ENCODE measurements at places on chromosomes 16 and 17.

DNA sequence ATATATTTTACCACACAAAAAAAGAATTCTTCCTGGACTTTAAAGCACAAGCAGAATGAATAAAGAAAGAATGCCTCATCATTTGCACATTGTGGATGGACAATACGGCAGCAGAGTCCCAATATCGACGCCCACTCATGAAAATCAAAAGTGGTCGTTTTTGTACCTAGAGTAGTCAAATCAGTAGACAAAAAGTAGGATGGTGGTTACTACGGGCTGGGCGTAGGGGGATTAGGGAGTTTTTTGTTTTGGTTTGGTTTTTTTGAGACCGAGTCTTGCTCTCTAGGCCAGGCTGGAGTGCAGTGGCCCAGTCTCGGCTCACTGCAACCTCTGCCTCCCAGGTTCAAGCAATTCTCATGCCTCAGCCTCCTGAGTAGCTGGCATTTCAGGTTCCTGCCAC lies 8.6 kb upstream of the CENPV start:
- no peak for DNase-seq

DNA sequence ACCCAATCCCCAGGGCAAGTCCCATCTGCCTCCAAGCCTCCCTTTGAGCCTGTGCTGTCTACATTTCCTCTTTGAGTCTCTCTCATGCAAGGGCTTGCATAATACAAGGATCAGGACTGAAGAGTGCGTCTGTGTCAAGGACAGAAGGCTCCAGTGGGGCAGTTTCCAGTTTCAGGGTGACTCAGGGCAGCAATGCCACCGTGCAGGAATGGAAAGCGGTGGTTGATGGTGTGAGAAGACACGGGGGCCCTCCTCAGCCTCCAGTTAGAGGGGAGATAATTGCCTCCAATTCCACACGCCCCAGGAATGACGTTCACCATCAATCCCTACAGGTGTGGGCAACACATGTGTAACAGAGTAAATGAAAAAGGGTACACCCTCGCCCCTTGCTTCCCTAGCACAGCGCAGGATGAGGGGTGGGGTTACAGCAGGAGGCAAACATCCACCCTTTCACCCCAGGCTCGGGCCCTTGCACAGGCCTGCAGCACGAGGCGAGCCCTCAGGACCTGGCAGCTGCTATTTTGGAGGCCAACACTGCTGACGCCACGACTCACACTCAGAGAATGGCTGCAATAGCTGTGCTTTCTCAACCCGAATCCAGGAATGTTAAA lies 24.8 kb upstream of the SLC25A19 start:
- DNase-seq: no peak

GRCh38 chr17:6496640-6497441 lies 52.6 kb downstream of the PIMREG start:
- no peak for DNase-seq

DNA sequence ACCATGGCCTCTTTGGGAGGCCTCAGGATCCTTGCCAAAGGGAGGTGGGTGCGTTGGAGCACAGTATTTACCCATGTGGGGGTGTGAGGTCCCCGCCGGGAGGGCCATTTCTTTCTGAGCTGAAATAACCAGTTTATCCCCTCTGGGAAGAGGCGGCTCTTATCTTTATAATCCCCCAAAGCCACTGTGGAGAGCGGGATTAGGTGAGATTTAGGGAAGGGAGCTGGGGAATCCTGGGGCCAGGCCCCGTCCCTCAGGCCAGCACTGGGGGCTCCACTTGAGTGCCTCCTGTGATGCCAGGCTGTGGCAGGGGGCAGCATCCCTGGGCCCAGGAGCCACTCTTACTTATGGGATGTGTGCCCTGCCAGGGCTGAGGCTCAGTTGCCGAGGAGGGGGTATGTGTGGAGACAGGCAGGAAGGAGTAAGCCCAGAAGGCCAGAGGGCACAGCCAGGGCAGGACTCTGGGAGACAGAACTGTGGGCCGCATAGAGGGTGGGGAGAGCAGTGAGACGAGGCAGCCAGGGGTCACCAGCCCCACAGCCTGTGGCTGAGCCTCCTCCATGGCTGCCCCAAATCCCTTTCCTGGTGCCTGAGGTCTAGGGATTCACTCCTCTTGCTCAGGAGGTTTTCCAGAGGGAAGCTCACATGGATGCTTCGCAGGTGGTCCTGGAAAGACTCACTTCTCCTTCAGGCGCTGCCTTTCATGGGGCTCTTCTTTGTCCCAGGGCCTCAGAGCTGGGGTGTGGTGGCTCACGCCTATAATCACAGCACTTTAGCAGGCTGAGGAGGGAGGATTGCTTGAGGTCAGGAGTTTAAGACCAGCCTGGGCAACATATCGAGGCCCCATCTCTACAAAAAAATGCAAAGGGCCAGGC lies 25.0 kb downstream of the TMEM94 start:
- DNase-seq: no peak

DNA sequence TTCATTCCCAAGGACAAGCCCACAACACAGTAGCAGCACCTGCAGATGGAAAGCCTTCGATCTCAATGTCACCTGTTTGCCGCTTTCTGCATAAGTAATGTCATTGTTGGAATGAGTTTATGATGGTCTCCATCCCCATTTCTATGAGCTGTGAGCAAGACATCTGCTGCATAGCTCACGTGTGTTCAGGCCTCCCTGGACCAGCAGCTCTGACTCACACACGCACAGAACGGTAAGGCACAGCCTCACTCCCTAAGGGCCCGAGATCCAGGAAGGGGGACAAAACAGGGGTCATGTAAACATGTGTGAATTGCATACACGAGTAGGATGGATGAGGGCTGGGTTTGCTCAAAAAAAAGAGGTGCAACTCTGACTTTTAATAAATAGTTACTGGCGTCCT lies 223.1 kb downstream of the SOX9 start:
- DNase-seq: no peak

- DNase-seq: no peak
Observed at GRCh38 chr17:46732754-46733398, 85.6 kb downstream of the WNT3 start.

DNA sequence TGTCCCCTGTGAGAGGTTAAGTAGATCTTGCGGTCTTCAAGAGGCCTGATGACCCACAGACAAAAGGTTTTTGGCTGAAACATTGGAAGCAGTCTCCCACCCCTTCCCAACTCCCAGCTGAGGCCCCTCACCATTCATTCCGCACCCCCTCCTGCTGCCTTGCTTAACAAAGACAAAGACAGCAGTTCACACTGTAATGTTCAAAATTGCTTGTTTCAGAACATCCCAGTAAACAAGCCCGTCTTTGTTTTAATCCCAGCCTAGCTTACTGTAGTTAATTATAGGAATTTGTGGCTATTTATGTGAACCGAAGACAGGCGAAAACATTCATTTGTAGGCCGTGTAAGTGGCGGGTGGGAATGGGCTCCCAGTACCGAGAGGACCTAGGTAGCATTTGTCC lies 55.7 kb downstream of the IRX5 start:
- DNase-seq: no peak

GRCh38 chr17:41917192-41917591 lies 1.6 kb downstream of the ACLY start:
- no peak for DNase-seq

DNA sequence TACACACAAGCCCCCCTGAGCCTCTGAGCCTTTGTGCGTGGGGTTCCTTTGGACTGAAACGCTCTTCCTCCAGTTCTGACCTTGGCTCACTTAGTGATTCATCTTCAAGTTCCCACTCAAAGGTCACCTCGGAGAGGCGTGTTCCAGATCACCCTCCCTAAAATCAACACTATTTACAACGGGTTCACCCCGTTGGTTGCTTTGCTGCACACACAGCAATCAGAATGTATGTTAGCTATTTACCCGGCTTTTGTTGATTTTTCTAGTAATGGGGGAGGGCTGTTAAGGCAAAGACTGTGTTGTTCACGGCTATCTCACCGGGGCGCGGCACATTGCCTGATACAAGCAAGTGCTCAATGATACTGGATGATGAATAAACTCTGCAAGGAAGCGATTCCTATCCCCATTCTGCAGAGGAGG lies 977 bp downstream of the NAGPA start:
- no peak for DNase-seq

- DNase-seq: peak; percentile 11
Observed at GRCh38 chr17:76384222-76384986, at the start of gene SPHK1. Gene SPHK1, plus strand, starts transcription at chr17:76384609. Its CDS starts 1,036 bp downstream, at chr17:76385645.

- DNase-seq: no peak
Observed at GRCh38 chr17:29959658-29960337, 18.4 kb downstream of the EFCAB5 start.

- no peak for DNase-seq
Observed at GRCh38 chr16:85466304-85466700, 146.8 kb upstream of the GSE1 start.

- no peak for DNase-seq
Observed at GRCh38 chr16:31371619-31372484, 16.9 kb downstream of the ITGAX start.

DNA sequence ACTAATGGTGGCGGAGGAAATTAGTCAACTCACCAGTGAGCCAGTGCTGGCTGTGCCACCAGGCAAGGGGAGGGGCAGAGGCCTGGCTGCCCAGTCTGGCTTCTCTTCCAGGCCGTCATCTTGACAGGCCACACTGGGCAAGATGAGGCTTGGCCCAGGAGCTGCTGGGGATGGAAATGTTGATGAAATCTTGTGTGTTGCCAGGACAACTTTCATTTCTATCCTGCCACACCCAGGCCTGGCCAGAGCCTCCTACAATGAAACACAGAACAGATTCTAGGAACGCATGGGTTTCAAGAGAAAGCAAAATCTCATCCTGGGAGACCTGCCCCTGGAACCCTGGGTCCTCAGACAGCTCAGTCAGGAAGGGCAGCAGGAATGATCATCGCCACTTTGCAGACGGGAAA lies 9.3 kb downstream of the HEXIM2 start:
- DNase-seq: no peak

DNA sequence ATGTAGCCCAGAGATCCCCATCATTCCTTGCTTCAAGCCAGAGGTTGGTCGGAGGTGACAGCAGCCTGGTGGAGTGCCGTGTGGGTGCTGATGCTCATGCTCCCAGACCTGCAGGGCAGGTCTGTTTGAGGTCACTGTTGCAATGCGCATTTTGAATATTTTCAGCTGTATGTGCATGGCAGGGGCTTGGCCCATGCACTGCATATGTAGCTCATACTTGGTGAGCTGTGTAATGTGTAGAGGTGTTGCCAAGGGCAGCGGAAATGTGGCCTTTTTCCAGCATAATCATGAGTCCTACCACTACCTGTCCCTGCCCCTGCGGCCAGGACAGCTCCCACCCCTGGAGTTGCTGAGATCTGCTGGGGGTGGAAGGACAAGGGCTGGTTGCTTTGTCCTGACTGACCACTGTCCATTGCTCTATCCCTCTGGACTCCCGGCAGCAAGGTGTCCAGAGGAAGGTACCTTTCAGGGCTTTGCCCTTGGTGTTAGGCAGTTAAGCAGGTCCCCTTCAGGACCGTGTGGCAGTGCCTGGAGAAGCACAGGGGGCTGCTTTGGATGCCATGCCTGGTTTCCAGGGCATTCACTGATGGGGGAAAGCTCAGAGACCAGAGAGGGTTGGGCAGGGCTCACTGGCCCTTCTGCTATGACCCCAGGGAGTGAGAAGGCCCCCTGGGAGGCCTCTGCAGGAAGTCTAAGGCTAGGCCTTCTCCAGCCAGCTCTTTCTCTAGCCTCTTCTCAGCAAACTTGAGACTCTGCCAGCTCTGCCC lies 215.2 kb downstream of the NTN1 start:
- DNase-seq: no peak

DNA sequence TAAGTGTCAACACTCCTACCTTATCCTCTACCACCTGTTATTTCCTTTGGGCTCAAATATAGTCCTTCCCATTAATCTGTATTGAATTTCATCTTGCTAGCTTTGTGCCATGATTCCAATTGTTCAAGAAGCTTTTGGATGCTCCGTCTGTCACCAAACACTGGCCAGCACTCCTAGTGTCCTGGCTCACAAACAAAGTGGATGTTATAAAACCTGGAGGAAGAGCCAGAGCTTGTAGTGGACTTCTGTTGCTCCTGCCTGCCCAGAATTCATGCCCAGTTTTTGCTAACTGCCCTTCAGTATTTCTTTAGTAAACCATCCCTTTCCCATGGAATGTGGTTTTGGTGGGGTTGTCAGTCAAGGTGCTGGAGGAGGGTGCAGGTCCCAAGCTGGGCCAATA lies 77.2 kb upstream of the HS3ST2 start:
- DNase-seq: no peak

DNA sequence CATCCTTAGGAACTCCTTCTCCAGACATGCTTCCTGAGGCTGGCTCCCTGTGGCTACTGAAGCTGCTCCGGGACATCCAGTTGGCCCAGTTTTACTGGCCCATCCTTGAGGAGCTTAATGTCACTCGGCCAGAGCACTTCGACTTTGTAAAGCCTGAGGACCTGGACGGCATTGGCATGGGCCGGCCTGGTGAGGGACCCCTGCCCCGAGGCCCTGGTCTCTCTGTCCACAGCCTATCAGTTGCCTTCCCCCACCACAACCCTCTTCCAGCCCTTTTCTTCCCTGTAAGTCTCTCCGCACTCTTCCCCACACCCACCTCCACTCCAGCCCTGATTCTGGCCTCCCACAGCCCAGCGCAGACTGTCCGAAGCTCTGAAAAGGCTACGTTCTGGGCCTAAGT lies 2.0 kb downstream of the TNK1 start:
- no peak for DNase-seq

DNA sequence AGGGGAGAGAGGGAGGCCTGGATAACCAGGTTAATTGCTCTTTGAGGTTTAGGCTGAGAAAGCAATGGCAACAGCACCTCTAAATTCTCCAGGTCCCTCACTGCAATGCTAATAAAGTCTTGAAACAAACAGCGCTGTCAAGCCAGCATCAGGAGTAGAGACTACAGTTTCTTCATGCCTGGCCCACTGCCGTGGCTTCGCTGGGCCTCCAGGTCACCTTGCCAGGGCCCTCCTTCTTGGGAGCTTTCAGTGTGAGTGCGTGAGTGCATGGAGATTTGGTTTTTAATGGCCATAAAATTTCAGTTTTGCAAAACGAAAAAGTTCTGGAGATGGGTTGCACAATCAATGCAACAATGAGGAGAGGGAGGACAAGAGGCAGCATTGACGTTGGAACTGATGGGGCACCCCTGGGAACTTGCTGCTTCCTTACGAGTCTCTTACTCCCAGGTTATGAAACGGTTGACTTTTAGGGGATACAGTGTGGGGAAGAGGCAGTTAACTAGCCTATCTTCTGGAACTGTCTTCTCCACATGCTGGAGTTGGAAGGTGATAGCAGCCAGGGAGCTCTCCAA lies 229.4 kb downstream of the XYLT1 start:
- DNase-seq: no peak

DNA sequence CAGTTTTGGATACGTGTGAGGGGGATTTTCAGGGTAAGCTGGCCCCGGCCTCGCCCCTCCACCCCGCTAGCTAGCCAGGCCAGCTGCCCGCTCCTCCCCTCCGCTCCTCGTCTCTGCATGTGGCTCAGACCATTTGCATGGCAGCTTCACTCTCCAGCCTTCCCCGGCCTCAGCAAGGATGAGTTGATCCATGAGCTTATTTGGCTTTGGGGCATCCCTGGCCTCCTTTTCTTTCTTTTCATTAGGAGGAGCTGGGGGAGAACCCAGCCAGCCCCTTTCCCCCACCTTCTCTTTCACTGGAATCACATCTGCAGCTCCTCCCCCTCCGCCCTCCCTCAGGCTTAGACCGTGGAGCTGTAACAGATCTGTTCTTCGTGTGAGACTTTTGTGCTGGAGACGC lies 30.7 kb downstream of the ELAC2 start:
- DNase-seq: no peak

Measured in T-helper 22 cell (primary cell).